Adrenal gland (tissue), 19 donors: ENCODE measurements at places on chromosomes 12 and 14. TPM values are rescaled to one million over a fixed set of nuclear protein-coding genes. Genes with fewer than 3 reads are reported as not detected.

SPTB gene
- total RNA-seq: 0.18 TPM

DTX3 gene
- total RNA-seq: 46.0 TPM

- H3K4me3 ChIP-seq: no peak overlapping the region
- H3K4me1 ChIP-seq: no peaks in the 10 kb centered on the region
- no peaks in the 10 kb centered on the region for H3K27me3 ChIP-seq
- DNase-seq: no peak
- H3K27ac ChIP-seq: no peak overlapping the region
Measured at GRCh38 chr12:108598553-108599250, 818 bp upstream of the TMEM119 start.

- no peaks in the 10 kb centered on the region for H3K4me1 ChIP-seq
- no peaks in the 10 kb centered on the region for H3K36me3 ChIP-seq
- H3K27ac ChIP-seq: no peak overlapping the region
- DNase-seq: no peak
- H3K27me3 ChIP-seq: no peaks in the 10 kb centered on the region
Measured at GRCh38 chr12:32437095-32437515, 37.7 kb downstream of the FGD4 start.

DNA sequence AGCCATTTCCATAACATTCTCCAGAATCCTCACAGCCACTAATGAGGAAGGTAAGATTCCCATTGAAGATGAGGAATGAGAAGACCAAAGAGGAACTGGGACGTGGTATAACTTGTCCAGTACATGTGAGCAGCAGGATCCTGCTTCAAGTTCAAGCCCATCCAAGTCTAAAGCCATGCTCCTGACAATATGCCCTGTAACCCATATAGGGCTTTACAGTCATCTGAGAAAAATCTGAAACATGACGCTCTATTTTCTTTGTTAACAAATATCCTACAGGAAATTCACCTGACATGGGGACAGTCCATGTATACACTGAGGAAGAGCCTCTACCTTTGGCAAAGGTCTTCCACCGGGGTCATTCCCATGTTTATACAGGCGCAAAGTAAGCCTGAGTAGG lies 3.1 kb upstream of the ACTR6 start:
- H3K27ac ChIP-seq: no peak overlapping the region
- no peak overlapping the region for H3K4me3 ChIP-seq
- no peaks in the 10 kb centered on the region for H3K36me3 ChIP-seq
- no peak for DNase-seq

- H3K27me3 ChIP-seq: no peaks in the 10 kb centered on the region
- no peak overlapping the region for H3K27ac ChIP-seq
- no peak for DNase-seq
- no peak overlapping the region for H3K4me3 ChIP-seq
- no peaks in the 10 kb centered on the region for H3K4me1 ChIP-seq
- no peaks in the 10 kb centered on the region for H3K36me3 ChIP-seq
Measured at GRCh38 chr12:24921251-24922038, 27.5 kb downstream of the BCAT1 start.

DNA sequence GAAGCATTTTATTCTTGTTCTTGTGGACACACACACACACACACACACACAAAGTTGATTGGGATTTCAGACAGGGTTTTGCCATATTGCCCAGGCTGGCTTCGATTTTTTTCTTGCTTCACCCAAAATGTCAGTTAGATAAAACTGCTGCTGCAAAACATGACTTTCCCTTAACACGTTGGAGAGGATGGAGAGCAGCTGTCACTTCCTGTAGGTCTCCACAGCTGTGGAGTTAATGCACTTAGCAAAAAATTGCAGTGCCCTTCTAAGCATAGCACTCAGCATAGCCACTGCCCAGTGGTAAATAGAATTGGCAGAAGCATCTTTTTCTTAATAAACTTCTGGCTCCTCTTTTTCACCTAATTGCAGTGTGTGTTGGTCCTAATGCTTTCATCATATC lies 54.5 kb downstream of the PDZRN4 start:
- DNase-seq: no peak
- H3K27ac ChIP-seq: no peak overlapping the region
- no peaks in the 10 kb centered on the region for H3K27me3 ChIP-seq
- no peak overlapping the region for H3K4me3 ChIP-seq
- H3K4me1 ChIP-seq: no peaks in the 10 kb centered on the region
